ENCODE measurements at places on chromosomes 6 and 20.

GRCh38 chr6:44039839-44040350 lies 87.4 kb downstream of the MRPL14 start:
- no peak for DNase-seq

DNA sequence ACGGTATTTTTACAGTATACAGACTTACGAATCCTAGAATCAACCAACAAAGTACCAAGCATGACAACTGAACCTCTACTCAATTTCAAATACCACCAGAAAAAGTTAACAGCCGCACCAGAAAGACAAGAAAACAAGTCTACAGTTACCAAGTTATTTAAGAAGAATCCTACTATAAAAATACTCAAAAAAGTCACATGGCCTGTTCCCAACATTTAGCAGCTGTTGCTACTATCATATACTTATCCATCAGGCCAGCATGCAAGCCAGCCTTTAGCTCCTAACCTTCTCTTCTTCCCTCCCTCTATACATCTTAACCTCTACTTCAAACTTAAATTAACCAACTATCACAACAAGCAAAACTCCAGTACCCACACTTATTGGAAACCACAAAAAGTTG lies 1.9 kb downstream of the SYNCRIP start:
- DNase-seq, result no peak

DNA sequence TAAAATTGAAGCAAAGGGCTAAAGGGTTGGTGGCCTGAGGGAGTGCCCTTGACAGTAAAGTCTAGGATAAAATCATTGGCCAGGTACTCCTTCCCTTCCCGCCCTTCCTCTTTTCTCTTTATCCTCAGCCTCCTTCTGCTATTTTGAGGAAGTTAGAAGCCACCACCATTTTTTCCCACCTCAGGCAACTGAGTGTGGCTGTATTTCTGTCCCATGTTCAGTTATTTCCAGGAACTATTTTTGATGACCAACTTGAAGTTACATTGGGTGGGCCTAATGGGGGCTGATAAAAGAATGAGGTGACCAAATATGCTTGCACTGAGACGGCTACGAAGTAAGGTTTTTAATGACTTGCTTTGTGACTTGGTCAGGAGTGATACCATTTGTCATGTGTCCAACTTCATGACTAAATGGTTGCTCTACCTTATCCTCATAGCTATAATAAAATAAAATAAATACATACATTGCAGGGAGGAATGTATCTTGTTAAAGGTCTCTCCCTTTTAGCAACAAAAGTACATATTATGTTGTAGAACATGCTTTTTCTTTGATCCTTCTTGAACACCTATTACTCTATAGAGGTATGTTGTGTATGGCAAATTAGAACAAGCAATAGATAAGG lies 12.0 kb downstream of the PTPN1 start:
- DNase-seq, result no peak

- no peak for DNase-seq
Observed at GRCh38 chr6:13327691-13328075, 654 bp downstream of the TBC1D7 start.

DNA sequence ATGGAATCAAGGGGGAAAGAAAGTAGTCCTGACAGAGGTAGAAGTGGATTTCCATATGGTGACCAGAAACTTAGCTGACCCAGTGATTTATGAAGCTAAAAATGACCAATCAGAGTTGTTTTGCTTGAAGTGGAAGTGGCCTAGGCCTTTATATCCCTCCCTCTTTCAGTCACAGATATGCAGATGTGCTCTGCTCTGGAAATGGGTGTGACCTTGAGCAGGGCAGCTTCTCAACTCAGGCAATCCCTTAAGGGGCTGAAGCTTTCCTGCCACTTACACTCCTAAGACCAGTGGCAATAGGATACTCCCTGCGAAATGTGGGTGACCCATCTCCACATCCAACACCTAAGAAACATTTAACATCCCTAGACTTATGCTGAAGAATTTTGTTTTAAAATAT lies 256.6 kb downstream of the EYS start:
- DNase-seq, result no peak

GRCh38 chr20:63850689-63851547 lies 10.4 kb upstream of the ABHD16B start:
- DNase-seq, result no peak

- DNase-seq, result no peak
Observed at GRCh38 chr6:424741-425417, 33.3 kb downstream of the IRF4 start.

DNA sequence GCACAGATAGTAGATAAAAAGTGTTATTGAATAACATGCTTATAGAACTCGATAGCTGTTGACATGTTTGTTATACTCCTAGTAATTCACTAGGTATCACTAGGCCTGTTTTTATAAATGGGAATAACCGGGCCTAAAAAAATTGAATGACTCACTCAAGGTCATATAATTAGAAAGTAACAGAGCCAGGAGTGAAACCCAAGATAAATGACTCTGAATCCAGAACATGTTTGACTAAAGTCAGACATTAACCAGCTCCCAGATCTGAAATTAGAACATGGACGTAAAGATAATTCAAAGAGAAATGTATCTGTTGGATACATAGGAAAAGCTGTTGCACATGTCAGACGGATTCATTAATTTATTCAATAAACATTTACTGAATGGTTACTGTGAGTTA lies 26.9 kb downstream of the RGS17 start:
- no peak for DNase-seq

- no peak for DNase-seq
Observed at GRCh38 chr6:83071023-83071422, 3.6 kb downstream of the DOP1A start.
